Adrenal gland (tissue), 19 donors: ENCODE measurements at places on chromosomes 5 and 9. TPM values are rescaled to one million over a fixed set of nuclear protein-coding genes. Genes with fewer than 3 reads are reported as not detected.

PFN3 gene
- polyA plus RNA-seq, result not detected

FGF18 gene
- 1.5 TPM for polyA plus RNA-seq

NR6A1 gene
- 0.46 TPM for polyA plus RNA-seq

DNA sequence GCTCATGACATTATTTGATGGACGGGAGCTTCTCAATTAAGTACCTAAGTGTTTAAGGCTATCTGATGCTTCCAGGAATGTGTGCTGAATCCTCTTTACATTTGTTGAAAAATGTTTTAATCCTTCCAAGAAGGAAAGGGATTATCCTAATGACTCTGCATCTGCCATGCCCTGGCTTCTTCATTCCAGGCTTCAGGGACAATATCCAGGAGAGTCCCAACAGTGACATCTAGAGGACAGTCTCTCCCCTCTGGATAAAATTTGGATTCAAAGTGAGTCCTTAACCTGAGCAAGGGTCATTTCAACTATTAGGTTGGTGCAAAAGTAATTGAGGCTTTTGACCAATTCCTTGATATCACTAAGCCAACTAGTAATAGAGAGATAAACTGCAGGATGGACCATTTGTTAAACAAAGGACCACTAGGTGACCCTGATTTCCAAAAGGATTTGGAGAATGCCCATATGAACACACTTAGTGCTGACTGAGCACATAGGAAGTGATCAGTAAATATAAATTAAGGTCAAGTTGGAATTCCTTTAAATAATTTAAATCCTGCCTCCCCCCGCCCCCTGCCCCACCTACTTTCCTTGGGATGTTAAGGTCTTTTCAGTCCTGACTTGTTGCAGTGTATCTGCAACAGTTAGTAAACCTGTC is 19.1 kb downstream of the TNFSF8 start:
- peak; percentile 28 for DNase-seq

CCDC192 gene
- 0.56 TPM for polyA plus RNA-seq

DNA sequence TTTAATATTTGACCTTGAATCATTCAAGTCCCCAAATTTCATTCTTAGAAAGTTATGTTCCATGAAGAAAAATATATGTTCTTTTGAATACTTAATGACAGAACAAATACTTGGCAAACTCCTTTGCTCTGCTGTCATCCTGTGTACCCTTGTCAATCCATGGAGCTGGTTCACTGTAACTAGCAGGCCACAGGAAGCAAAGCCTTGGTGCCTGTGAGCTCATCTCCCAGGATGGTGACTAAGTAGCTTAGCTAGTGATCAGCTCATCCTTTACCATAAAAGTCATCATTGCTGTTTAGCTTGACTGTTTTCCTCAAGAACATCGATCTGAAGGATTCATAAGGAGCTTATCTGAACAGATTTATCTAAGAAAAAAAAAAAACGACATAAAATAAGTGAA is 65.4 kb downstream of the WDR41 start:
- DNase-seq, result no peak

BSPRY gene
- 3.2 TPM for polyA plus RNA-seq

PCDHB16 gene
- 0.72 TPM for polyA plus RNA-seq

DNA sequence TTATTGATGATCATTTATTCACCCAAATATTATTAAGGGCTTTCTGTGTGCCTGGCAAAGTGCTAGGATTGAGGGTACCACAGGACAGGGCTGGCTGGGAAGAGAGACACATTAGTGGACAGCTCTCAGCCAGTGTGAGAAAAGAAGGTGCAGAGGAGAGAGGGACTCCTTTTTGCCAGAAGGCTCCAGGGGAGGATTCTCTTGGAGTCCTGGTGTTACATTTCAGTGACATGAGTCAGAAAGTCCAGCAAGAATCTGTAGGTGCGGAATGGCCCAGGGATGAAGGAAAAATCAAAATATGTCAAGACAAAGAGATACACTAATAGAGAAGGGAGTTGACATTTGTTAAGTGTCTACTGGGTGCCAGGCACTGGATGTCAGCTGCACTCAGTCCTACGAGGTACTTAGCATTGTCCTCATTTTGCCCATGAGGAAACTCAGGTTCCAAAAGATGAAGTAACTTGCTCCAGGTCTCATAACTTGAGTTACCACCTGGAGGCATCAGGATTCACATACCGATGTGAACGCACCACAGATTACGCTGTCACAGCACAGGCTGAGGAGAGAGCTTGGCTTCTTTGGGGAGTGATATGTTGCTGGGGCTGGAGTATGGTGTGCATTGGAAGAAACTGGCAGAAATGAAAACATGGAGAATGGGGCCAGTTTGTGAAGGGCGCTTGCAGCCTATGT is 60.5 kb downstream of the RASGRF2 start:
- no peak for DNase-seq

BARHL1 gene
- not detected for polyA plus RNA-seq

DNA sequence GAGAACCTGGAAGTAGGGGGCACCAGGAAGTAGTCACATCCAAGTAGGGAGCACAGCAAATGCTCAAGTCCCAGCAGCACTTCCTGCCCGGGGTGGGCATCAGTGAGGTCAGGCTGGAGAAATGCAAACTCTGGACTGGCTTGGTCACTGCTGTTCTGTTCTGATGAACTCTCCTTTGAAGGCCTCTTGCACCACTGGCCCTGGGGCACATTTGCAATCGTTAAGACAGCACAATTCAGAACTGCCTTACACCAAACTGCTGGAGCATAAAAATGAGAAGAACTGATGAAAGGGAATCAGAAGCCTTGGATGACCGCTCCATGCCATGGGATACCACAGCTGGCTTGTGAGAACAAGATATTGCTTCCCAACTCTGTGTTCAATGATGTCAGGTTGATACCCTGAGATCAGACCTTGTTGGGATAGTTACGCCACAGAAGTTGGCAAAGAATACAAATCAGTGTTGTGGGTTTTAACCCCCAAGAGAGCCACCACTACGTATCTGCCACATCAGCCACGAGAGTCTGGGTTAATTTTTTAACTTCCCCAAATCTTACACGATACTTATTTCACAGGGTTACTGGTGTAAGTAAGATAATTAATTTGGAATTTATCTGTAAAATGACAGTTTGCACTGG is 42.3 kb upstream of the ZSWIM6 start:
- DNase-seq, result no peak

GRCh38 chr9:6960777-6961176 is 203.0 kb downstream of the KDM4C start:
- DNase-seq, result no peak

GRCh38 chr5:39475159-39475571 is 50.4 kb upstream of the DAB2 start:
- DNase-seq, result no peak

DNA sequence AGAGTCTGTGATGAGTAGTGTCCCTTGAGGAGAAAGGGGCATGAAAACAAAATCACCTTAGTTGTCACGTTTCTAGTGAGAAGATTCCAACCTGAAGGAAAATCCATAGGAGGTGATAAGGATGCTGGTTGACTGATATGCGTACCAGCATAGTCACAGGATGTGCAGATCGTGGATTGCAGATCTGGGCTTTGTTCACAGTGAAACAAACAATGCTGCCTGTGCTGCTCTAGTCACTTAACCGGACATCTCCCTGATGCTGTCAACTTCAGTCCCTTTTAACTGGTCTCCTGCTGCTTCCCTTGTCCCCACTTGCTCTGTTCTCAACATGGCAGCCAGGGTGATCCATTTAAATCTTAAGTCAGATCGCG is 89.7 kb downstream of the IQGAP2 start:
- no peak for DNase-seq

GRCh38 chr9:2785060-2785950 is 58.6 kb downstream of the PUM3 start:
- DNase-seq, result no peak

ANKDD1B gene
- 2.1 TPM for polyA plus RNA-seq

DNA sequence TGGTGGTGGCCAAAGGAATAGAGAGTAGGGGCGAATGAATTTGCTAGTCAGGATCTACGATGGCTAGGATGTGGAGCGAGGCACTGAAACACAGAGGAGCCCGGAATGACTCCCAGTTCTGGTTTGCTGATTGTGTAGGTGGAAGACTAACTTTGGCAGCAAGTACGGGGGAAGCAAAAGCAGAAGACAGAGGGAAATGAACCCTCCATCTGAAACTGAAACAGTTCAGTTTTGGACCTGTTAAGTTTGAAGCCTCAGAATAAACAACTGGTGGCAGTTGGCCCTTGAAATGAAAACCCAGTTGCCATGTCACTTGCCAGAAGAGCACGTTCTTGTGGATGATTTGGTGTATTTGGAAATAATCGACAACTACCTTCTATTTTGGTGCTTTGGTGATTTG is 15.4 kb upstream of the SMIM15 start:
- no peak for DNase-seq

- no peak for DNase-seq
Observed at GRCh38 chr9:16315720-16316119, 554.8 kb downstream of the BNC2 start.

DNA sequence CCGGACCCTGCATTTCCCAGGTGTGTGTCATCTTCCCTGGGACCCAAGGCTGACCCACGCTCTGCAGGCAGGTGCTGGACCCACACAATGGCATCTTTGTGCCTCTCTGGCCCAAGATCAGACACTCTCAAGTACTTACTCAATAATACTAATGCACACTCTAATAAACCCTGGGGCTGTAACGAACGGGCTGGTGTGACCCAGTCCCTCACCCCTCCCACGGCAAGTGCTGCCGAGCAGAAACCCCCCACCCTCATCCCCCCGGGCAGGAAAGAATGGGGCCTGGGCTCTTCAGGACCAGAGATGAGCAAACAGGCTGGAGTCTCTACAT is 1.1 kb upstream of the OBP2B start:
- no peak for DNase-seq

DNA sequence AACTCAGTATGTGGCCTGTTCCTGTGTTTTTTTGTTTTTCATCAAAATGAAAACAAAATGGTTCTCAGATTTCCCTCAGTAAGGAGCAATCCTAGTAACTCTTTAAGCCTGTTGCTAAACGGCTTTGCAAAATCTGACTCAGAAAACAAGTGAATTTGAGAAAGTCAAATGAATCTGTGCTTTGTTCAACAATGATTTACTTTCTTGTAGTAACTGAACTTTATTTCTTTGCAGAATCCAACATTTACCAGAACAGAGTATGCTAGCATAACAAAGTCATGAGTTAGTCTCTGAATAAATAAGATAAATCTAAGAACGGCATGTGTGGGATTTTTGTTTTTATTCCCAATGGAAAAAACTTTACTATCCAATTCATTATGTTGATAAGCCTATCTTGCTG is 93.8 kb downstream of the OXCT1 start:
- DNase-seq, result no peak

DNA sequence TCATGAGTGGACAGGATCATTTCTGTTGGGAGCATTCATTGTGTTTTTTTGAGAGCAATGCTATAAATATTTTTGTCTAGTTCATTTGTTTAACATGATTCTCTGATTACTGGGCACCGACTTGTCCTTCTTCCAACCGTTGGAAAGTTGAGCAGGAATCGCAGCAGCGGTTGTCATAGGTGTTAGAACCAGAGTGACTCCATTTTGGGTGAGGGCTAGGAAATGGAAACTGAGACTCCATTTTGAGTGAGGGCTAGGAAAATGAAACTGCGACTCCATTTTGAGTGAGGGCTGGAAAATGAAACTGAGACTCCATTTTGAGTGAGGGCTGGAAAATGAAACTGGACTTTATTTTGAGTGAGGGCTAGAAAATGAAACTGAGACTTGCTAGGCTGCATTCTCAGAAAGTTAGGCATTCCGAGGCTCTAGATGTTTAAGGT is 100.6 kb downstream of the ICE1 start:
- peak; percentile 25 for DNase-seq

FGD3 gene
- 3.7 TPM for polyA plus RNA-seq

DNA sequence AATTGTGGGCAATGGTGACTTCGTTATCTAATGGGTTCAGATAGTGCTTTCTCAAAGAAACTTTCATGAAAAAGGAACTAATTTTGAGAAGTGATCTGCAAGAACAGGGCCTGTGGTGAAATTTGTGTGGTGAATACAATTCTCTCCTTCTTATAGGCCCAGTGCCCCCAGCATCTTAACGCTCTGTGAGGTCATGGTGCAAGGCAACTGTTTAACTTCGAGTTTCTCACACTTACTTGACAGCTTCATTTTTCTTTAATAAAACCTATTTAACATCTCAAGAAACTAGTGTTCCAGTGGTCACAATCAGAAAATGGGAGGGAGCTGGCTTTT is 69.2 kb downstream of the FAM114A2 start:
- no peak for DNase-seq

DNA sequence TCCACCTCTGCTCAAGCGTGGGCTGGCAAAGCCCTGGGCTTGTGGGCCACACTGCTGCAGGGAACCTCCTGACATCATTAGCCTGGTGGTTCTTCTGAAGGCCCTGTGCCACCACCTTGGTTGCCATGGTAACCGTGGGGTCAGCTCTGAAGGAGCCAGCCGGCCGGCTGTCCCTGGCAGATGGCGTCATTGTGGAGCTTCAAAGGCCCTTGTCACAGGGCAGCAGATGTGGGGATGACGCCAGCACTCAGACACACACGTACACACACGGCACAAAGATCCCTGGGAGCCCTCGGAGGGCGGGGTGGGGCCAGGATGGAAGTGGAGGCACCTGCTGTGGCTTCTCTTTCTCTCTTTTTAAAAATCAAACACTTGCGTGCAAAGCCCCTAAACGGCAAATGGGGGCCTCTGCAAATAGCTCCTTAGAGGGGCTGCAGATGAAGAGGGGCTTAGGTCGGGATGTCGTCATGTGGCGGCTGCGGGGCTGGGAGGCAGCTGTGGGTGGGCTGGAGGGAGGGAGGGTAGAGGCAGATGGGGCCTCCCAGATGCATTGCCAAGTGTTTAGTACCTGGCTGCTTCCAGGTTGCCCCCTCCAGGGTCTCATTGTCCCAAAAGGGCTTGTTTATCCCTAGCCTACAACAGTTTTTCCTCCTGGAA is 19.5 kb upstream of the RPL26L1 start:
- DNase-seq, result peak; percentile 87

- DNase-seq, result no peak
Observed at GRCh38 chr5:123227216-123227615, 138.2 kb downstream of the PRDM6 start.

DNA sequence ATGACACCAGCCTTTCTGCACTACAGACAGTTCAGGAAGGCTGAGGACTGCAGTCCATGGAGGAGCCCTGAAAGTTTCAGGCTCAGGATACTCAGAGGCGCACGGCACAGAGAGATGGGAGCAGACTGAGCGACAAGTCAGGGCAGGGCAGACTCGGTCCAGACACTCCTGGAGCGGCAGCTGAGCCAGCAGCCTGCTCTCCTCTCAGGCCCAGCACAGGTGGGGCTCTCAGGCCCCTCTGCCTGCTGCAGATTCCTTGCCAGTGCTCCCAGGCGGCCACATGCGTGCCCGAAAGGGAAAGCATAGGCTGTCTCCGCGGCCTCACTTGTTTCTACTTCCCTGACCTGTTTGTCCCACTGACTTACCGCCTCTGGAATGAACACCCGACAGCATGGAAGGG is 228.3 kb downstream of the IRX2 start:
- DNase-seq, result no peak

- DNase-seq, result no peak
Observed at GRCh38 chr9:93958121-93958818, 3.1 kb upstream of the BARX1 start.

- DNase-seq, result no peak
Observed at GRCh38 chr5:80185095-80185494, 70.8 kb downstream of the SERINC5 start.

CDH10 gene
- 0.54 TPM for polyA plus RNA-seq

GRCh38 chr5:95072281-95072680 is 212.6 kb downstream of the MCTP1 start:
- no peak for DNase-seq

SHROOM1 gene
- polyA plus RNA-seq, result 6.7 TPM

GRCh38 chr5:43294226-43294625 is 19.0 kb downstream of the HMGCS1 start:
- DNase-seq, result no peak
